ENCODE measurements at places on chromosomes 7 and 10. TPM values are rescaled to one million over a fixed set of nuclear protein-coding genes. Genes with fewer than 3 reads are reported as not detected.

Gene DMBT1
- total RNA-seq = 0.14 TPM

Gene ADAP1
- total RNA-seq = 24.5 TPM

DNA sequence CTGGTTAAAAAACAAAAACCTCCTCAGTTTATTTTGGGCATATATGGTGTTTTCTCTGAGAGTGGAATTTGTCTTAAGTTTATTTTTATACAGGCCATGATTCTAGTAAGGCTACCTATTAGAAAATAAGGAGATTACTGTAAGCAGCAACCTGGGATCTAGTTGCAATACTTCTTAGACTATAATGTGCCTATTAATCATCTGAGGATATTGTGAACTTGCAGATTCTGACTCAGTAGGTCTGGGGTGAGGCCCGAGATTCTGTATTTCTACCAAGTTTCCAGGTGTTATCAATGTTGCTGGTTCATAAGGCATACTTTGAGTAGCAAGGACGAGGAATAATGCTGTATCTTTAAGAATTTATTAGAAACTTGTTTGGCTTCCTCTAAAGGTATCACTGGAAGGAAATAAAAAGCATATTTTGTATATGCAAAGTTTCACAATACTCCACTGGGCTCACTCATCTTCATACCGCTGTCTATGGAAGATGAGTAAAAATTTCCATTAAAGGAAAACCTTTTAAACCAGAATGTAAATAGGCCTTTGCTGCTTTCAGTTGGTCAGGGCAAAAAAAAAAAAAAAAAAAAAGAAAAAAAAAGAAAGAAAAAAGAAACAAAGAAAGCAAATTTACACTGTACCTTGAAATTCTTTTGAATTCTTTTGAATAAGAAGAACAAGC, 105.8 kb downstream of the BMPER start:
- H3K4me1 ChIP-seq = peaks cover 8% of the 10 kb centered on the region
- DNase-seq = no peak
- no peaks in the 10 kb centered on the region for H3K27me3 ChIP-seq
- H3K27ac ChIP-seq = no peak overlapping the region

- H3K4me1 ChIP-seq = no peaks in the 10 kb centered on the region
- DNase-seq = no peak
- no peak overlapping the region for H3K27ac ChIP-seq
- H3K4me3 ChIP-seq = no peak overlapping the region
Observed at GRCh38 chr10:49833168-49833567, 71.0 kb upstream of the OGDHL start.

- DNase-seq = no peak
- no peaks in the 10 kb centered on the region for H3K27me3 ChIP-seq
- no peak overlapping the region for H3K4me3 ChIP-seq
- H3K36me3 ChIP-seq = no peaks in the 10 kb centered on the region
- H3K4me1 ChIP-seq = no peaks in the 10 kb centered on the region
Observed at GRCh38 chr7:156703209-156703608, 62.6 kb downstream of the RNF32 start.

DNA sequence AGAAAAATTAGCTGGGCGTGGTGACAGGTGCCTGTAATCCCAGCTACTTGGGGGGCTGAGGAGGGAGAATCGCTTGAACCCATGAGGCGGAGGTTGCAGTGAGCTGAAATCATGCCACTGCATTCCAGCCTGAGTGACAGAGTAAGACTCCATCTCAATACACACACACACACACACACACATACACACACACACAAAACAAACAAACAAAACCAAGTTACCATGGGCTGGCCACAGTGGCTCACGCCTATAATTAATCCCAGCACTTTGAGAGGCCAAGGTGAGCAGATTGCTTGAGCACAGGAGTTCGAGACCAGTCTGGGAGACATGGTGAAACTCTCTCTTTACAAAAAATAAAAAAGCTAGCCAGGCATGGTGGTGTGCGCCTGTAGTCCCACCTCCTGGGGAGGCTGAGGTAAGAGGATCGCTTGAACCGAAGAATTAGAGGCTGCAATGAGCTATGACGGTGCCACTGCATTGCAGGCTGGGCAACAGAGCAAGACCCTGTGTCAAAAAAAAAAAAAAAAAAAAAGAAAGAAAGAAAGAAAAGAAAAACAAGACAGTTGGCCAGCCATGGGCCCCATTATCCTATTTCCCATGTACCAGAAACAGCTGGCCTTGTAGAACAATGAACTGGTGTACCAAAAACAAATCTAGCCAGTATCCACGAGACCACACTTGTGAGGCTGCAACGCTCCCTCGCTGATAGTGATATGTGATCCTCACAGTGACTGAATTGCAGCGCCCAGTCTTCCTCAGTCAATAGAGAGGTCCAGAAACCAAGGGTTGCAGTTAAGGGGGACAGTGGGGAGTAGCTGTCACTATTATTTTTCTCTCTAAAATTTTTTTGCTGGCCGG, 6.6 kb upstream of the AGFG2 start:
- H3K27me3 ChIP-seq = no peaks in the 10 kb centered on the region
- H3K4me1 ChIP-seq = no peaks in the 10 kb centered on the region
- no peak overlapping the region for H3K27ac ChIP-seq
- H3K4me3 ChIP-seq = no peak overlapping the region

- no peaks in the 10 kb centered on the region for H3K27me3 ChIP-seq
- H3K36me3 ChIP-seq = no peaks in the 10 kb centered on the region
- H3K4me1 ChIP-seq = no peaks in the 10 kb centered on the region
- no peak for DNase-seq
Observed at GRCh38 chr7:43240565-43240964, 128.1 kb downstream of the HECW1 start.

GRCh38 chr10:133403784-133404183, 9.8 kb downstream of the MTG1 start:
- H3K27ac ChIP-seq = no peak overlapping the region
- no peak for DNase-seq
- H3K4me1 ChIP-seq = no peaks in the 10 kb centered on the region
- H3K27me3 ChIP-seq = no peaks in the 10 kb centered on the region
- H3K4me3 ChIP-seq = no peak overlapping the region

DNA sequence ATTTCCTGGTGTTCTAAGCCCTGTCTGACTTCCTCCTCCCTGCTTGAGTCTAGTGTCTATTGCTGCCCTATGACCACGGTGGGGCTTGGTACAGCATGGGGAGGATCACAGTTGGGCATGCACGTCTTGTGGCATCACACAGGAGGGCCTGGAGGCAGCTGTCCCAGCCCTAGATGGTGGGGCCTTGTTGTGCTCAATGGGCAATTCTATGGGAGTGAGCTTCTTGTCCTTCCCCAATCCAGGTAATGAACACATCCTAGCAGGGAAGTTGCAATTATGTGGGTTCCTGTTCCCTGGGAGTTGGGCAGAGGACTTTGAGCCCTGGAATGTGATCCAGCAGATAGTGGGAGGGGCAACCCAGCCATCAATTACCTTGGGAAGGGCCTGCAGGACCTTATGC, 10.8 kb upstream of the FAM3C start:
- H3K4me3 ChIP-seq = no peak overlapping the region
- peaks cover 4% of the 10 kb centered on the region for H3K4me1 ChIP-seq
- no peaks in the 10 kb centered on the region for H3K36me3 ChIP-seq
- H3K27me3 ChIP-seq = no peaks in the 10 kb centered on the region
- DNase-seq = no peak

DNA sequence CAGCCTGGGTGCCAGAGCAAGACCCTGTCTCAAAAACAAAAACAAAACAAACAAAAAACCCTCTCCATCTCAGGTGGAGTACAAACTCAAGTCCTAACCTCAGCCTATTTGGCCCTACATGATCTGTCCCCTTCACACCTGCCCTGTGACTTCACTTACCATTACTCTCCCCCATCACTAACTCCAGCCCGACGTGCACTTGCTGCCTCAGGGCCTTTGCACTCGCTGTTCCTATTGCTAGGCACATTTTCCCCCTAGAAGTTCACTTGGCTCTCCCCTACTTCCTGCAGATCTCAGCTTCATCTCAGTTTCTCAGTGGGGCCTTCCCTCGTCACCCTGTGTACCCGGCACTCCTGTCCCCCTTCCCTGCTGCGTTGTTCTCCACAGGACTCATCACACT, 8.5 kb upstream of the LRMDA start:
- no peaks in the 10 kb centered on the region for H3K4me1 ChIP-seq
- no peaks in the 10 kb centered on the region for H3K27me3 ChIP-seq
- no peaks in the 10 kb centered on the region for H3K36me3 ChIP-seq
- H3K4me3 ChIP-seq = no peak overlapping the region
